ENCODE measurements at places on chromosomes 2 and 18. TPM values are rescaled to one million over a fixed set of nuclear protein-coding genes. Genes with fewer than 3 reads are reported as not detected.

The PLB1 gene
- 2.7 TPM for polyA plus RNA-seq

The AQP4 gene
- 80.8 TPM for polyA plus RNA-seq

The KIF1A gene
- 6.4 TPM for polyA plus RNA-seq

GRCh38 chr18:52588931-52589330 is 248.9 kb downstream of the DCC start:
- no peak for DNase-seq

DNA sequence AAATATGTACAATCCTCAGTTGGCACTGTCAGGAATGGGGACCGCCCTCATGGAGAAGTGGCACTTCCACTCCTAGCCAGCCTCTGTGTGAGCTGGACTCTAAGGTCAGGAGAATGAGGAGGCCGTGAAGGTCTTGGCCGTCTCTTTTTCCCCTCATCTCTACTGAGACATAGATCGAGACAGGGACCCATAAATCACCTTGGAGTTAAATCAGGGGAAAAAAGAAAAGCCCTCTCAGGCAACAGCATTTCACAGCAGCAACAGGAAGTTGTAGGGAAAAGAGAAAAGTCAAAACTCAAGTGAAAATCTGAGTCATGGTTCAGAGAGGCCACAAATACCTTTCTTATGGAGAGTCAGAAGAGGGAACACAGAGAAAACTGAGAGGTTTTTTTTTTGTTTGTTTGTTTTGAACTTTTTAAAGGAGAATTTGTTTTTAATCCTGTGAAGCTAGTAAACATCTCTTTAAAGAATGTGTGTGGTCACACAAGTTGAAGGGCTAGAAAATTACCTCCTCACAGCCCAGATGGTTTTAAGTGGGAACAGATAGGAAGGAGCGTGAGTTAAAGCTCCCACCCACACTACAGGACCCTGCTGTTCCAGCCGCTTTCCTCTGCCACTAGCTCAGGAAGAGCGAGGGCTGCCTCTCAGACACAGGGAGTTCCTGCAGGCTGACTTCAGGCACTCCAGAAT is 30.6 kb upstream of the CYP1B1 start:
- peak; percentile 24 for DNase-seq

DNA sequence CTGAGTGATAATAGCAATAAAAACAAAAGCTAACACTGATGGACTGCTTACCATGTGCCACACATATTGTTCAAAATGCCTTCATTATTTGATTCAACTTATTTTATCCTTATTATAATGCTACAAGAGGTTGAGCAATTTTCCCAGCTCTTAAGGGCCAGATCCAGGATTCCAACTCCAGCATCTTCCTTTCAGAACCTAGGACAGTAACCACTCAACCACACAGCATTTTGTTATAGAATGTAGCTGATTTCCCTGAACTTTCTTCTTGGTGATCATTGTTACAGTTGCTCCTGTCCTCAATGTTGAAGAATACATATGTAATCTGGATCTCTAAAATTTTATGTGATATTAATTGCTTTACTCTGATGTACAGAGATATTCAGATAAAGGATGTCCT is 341.7 kb downstream of the PIK3C3 start:
- DNase-seq: no peak

DNA sequence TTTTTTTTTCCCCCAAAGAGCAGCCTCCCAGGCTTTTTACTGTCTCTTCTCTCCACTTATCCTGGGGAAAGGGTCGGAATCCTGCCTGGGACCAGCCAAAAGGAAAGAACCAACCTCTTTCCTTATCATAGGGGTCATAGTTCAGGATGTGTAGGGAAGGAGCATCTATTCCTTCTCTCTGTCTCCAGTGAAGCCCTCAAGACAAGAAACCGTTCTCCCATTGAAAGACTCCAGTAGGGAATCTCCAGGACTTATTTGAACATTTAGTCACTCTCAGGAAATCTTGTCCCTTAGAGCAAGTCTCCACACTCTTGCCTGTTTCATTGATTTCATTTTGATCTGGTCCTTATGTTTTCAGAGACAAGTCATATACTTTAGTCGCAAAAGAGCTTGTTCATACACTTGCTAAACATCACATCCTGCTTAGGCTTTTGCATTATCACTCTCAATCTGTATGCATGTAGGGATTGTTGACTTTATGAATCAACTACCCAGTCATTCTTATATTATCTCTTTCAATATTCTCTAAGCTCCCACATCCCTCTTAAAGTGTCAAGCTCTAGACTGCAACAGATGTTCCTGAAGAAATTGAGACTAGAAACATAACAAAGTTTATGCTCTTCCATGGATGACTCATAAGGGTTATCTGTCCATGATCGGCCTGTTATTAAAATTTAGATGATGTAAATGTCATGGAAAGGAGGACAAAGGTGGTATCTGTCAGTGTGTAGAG is 116.2 kb upstream of the ST6GAL2 start:
- no peak for DNase-seq

DNA sequence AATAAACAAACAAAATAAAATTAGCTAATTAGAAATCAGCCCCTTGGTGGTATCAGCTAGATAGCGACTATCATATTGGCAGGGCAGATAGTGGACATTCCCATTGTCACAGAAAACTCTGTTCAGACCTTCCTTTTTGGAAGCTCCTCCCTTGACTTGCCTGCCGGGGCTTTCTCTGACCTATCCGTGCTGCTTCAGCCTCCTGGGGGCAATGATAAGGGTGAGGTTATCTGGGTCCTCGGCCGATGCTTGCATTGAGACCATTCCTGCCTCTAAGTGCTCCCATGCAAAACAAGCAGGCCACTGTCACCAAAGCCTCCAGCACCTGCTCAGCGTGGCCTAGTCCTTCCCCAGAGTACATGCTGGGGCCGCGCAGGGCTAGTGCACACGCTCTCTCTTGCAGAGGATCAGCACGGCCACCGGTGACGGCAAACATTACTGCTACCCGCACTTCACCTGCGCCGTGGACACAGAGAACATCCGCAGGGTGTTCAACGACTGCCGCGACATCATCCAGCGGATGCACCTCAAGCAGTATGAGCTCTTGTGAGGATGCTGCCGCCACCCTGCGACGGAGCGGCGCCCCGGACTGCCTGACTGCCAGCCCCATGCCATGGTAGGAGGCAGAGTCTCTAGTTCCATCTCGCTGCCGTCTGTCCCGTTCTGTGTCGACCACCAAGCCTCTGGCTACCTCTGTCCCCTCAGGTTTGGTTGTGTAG is 27.4 kb downstream of the MPPE1 start:
- DNase-seq: no peak

GRCh38 chr2:149075105-149075504 is 36.6 kb downstream of the LYPD6B start:
- DNase-seq: no peak

- DNase-seq: no peak
These were observed 4.7 kb downstream of the GALNT5 start for GRCh38 chr2:157262248-157262647.

GRCh38 chr2:33530690-33531548 is 54.5 kb downstream of the RASGRP3 start:
- no peak for DNase-seq

- no peak for DNase-seq
These were observed 99.7 kb upstream of the CAVIN2 start for GRCh38 chr2:191946471-191947182.

DNA sequence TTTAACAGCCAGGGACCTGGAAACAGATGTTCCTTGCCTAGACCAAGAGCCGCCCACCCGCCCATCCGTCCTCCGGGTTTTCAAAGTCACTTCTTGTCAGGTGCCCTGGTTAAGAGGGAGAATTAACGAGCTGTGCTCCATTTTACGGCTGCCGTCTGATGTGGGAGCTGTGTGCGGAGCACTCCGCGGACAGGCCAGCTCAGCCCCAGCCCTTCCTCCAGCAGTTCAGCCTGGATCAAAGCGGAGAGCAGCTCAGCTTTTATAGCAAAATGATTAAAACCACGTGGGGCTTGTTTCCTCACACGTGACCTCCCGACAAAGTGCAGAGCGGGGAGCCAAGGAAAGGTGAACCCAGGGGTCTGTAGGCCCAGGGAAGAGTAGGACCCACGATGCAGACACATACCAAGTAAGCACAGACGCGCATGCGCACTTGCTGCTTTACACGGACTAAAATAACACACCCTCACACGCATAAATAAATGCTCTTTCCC is 46.1 kb upstream of the PKDCC start:
- no peak for DNase-seq

Measured in left lung (tissue), 14 donors.